ENCODE measurements at places on chromosomes 5 and 9.

DNA sequence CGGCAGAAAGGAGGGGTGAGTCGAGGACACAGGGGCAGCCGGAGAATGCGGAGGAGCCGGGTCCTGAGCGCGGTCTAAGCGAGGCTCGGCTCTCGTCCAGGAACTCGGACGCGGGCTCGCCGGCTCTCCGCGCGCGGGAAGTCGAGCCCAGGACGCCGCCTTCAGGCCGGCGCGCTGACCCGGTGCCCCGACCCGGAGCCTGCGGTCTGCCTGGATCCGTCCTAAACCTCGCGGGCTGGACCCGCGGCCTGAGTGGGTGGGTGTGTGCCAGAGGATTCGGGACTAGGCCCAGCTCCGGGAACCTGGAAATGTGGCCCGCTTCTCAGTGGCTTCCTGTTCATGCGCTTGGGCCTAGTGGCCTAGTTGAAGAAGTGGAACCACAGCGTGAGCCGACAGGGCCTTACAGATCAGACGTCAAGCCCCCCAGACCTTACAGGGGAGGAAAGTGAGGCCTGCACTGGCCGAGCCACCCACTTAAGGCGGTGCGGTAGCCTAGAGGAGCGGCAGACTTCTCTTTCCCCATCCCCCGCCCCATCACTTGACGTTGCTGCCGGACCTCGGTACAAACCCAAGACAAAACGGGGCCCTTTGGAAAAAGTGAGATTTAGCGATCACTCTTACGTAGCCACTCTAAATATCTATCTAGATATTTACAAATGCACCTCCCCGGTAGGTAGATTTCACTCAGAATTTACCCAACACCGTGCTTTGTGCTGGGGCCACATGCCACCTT, 1.2 kb downstream of the CDKN2B-AS1 start:
- DNase-seq, result peak; percentile 49

GRCh38 chr5:67019065-67019845, 177.3 kb downstream of the CD180 start:
- DNase-seq, result no peak

- DNase-seq, result no peak
Observed at GRCh38 chr9:83401328-83401900, 136.8 kb downstream of the FRMD3 start.

DNA sequence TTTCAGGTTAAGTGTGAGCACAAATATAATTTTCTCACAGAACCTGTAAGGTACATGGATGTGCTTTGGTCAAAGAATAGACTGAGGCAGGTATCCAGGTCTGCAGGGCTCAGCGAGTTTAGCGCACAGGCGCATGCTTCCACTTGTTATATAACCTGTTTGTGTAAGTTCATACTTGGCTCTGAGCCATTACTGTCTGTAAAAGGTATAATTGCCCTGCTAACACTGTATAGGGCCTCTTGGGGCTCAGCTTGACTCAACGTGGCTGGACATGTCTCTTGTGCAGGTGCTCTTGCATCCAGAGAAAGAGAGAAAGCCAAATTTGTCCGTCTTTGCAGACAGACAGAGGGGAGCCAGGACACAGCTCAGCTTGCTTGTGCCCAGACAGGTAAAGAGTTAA, 759.6 kb downstream of the MTRR start:
- no peak for DNase-seq

GRCh38 chr5:36407396-36407795, 105.7 kb upstream of the RANBP3L start:
- DNase-seq, result no peak

GRCh38 chr5:31328040-31328733, 134.7 kb downstream of the CDH6 start:
- DNase-seq, result no peak

GRCh38 chr5:151739939-151740335, 18.5 kb downstream of the ATOX1 start:
- DNase-seq, result no peak

DNA sequence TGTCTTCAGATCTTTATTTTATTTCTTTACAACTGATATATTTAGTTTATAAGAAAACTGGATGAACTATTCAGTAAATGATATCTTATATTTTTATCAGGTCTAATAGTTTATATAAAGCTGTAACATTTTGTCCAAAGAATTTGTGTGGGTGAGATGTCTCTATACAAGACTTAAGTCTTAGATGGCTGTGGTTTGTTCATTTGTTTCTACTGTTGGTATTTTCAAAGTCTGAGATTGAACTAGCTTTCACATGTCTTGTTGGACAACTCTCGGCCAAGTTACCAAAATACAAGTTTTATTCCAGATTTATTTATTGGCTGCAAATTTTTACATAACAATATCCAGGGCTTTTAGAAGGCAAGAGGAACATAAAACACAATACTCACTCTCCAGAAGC, 286.0 kb downstream of the NR2F1-AS1 start:
- no peak for DNase-seq

GRCh38 chr5:108259306-108259705, 122.6 kb downstream of the FBXL17 start:
- DNase-seq, result no peak

DNA sequence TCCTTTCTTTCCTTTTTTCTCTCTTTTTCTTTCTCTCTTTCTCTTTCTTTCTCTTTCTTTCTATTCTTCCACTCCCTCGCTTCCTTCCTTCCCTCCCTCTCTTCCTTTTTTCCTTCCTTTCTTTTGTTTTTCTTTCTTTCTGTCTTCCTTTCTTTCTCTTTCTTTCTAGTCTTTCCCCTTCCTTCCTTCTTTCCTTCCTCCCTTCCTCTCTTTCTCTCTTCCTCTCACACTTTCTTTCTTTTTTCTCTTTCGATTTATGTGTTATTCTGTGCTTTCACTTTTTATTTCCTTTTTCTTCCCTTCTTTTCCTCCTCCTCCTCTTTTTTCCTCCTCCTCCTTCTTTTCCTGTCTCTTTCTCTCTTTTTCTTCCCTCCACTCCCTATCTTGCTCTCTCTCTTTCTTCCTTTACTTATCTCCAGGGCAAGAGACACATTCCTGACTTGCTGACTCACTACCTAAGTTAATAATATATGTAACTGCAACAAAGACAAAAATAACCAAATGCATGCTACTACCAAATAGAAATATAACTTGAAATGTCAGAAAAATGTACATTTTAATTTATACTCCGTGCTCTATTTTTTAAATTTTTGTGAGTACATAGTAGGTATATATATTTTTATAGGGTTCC, 445.5 kb downstream of the GABRG2 start:
- DNase-seq, result no peak

DNA sequence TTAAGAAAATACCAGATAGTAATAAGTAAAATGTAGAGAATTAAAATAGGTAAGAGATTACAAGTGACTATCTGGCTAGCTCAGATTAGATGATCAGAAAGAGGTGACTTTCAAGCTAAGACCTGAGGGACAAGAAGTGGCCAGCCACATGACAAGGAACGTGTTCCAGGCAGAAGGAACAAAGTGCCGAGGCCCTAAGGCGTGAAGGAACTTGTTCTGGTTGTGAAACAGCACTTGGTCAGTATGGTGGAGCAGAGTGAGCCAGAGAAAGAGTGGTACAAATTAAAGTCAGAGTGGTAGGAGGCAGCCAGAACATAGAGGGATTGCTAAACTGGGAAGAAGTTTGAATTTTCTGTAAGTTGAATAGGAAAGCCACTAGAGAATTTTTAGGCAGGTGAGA, 73.6 kb downstream of the ADRB2 start:
- DNase-seq, result peak; percentile 29

DNA sequence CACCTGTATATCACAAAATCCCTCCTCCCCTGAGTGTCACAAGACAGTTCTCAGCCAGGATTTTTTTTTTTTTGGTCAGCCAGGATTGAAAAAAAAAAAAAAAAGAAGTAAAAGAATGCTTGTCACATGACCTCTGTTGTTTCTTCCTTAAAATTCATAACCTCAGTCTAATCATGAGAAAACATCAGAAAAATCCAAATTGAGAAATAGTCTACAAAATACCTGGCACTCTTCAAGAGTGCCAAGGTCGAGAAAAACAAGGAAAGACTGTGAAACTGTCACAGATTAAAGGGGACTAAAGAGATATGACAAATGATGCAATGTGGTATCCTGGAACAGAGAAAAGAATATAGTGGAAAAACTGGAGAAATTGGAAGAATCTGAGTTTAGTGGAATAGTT, 58.5 kb upstream of the SUB1 start:
- no peak for DNase-seq
